CD8-positive, alpha-beta T cell (primary cell): ENCODE measurements at places on chromosomes 3 and 15. TPM values are rescaled to one million over a fixed set of nuclear protein-coding genes. Genes with fewer than 3 reads are reported as not detected.

Gene FBN1
- 0.27 TPM for total RNA-seq

Gene EIF4E3
- total RNA-seq, result 33.0 TPM

Gene VWA5B2
- total RNA-seq, result 0.28 TPM

Gene C2CD4A
- total RNA-seq, result 0.08 TPM

Gene CHRFAM7A
- not detected for total RNA-seq
